Inflammatory macrophage treated with lipopolysaccharide for 4 hours (primary cell): ENCODE measurements at places on chromosomes 7 and 10.
A peak's percentile ranks its signal among the peaks of the same experiment; 100 is the strongest.

DNA sequence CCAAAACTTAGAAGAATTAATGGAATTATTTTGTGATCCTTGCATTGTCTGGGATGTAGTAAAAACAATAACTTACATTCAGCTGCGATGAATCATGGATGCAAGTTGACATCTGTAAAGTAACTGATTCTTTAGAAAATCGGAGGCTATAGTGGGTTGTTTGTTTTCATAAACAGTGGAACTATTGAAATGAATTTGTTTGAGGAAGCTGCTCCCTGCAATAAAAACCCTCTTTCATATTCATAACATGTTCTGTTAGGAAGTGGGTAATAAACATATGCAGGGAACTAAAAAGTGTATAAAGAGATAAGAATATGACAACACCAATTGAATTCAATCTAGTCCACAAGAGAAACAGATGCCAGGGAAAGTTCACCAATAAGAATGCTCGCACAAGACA lies 53.6 kb downstream of the AGMO start:
- no peak for DNase-seq

DNA sequence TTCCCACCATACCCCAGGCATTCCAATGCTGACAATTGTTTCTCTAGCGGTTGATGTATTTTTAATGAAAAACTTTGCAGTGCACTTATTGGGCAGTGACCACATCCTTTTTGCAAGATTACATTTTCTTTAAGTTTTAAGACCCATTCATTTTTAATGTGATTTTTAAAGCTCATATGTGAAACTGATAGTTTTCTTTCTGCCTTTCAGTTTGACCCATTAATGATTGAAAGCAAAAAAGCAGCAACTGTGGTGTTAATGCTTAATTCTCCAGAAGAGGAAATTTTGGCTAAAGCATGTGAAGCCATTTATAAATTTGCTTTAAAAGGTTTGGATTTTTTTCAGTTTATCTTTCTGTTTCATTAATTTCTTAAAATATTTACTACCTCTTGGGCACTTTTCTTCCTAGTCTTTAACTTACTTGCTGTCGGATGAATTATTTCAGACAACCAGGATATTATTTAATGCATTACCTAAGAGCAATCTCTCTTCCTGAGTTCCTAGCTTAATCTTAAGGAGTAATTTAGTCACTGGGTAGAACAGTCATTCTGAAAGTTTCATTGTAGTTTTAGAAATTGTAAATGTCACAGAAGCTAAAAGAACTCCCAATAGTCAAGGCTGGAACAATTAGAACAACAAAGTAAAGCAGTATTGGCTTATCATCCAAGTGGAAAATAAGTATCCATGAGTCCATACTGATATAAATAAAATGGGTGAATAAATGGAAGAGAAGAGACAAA lies 18.3 kb downstream of the ARMC3 start:
- DNase-seq: no peak

DNA sequence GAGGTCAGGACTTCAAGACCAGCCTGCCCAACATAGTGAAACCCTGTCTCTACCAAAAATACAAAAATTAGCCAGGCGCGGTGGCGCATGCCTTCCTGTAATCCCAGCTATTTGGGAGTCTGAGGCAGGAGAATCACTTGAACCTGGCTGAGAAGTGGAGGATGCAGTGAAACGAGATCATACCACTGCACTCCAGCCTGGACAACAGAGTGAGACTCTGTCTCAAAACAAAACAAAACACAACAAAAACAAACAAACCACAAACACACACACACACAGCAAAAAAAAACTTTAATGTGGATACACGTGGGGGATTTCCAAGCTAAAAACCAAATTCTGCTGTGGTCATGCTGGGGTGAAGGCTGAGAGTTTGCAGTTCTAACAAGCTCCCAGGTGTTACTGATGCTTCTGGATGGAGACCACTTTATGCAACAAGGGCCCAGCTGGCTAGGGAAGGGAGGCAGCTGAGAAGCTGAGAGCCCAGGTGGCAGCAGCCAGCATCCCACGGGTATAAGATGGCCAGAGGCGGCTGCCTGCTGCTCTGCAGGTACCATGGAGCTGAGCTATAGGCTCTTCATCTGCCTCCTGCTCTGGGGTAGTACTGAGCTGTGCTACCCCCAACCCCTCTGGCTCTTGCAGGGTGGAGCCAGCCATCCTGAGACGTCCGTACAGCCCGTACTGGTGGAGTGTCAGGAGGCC lies at the start of gene ZP3:
ZP3 (plus strand) TSS at position 538 of the 699 bp plus-strand sequence; CDS start at position 553, 15 bp downstream.
- DNase-seq: no peak

DNA sequence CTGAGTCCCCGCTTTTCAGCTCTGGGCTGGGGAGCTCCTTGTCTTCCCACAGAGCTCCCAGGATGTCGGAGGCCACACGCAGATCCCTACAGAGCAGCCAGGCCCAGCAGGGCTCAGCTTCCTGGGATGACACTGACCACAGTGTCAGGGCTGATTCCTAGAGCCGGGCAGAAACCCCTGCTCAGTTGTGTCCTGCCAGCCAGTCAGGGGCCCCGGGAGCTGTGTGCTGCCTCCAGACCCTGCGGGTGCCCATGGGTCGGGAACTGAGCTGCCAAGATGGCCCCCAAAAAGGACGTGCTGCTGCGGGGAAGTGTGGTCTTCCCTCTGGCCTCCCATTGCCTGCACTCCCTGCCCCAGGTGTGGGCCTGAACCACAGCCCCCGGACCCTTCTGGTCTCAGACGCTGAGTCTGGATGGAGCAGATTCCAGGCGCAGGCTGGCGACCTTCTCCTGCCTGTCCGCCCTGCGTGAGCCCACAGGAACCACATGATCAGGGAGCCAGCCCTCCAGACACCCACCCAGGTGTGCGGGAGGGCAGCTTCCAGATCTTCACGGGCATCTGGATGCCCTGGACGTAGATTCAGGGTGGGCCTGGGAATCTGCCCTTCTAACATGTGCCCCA lies 217.4 kb downstream of the MAD1L1 start:
- DNase-seq: no peak

DNA sequence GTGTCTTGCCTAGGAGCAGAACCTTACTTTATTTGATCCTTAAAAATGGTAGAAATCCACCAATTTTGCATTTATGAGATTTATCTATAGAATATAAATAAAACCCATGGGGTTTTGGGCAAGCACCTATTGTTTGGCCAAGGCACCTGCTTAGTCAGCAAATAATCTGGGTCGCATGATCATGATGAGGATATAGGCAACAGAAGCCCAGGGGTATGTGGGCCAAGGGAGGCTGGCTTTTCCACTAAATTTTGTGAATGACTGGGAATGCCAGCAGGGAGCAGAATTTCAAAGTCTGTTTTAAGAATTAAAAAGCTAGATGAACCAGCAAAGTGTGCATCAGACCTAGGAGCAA lies 17.3 kb downstream of the SCRN1 start:
- DNase-seq: no peak

DNA sequence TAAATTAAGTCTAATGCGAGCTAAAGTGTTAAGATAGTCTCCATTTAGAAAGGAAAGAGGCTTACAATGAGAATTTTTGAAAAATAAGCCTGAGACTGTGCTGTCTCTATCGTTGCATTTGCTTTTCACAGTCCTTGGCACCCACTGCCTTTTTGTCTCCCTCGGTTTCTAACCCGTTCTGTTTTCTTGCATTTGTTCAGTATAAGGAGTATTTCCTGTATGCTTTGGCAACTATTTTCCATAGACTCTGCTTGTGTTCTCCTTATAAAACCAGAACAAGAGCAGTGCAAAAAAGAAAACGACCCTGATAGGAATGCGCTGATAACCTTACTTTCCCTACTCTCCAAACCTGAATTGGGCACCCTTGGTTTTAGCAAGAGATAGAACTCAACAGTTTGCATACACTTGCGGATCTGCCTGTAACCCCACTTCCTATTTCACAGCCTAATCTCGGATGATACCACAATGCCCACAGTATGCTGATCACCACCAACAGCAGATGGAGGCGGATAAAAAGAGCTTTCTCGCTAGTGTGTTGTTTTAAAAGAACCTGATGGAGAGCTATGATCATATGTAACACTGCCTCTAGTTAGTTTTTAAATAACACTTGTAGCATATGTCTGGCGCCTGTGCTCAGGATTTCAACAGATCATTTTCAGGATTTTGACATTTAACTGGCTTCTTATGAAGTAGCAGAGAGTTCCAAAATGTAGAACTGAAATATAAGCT lies 1.6 kb upstream of the ARHGAP12 start:
- peak; percentile 50 for DNase-seq

DNA sequence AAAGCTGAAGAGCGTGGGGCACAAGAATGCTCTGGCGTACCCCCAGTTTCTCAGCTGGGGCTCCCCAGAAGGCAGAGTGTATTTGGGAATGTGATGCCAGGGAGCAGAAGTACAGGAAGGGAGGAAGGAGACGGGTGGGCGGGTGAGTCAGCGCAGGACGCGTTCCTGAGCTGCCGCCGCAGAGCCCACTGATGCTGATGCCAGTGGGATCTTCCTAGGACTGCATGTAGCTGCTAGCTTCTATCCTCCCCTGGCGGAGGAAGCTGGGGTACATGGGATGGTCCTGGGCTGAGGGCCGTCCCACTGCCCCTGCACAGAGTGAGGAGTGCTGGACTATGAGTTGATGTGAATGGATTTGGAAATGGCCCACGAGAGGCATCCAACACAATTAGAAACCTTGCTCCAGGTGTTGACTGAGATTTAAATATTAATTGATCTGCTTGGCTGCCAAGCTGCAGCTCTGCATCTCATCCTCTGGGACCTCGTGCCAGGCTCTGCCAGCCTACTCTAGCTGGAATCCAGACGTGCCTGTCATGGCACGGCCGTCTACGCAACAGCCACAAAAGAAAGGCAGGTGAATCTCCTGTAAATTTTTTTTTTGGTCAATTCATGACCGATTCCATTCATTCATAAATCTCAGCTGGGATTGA lies 66.2 kb upstream of the RHEB start:
- no peak for DNase-seq

DNA sequence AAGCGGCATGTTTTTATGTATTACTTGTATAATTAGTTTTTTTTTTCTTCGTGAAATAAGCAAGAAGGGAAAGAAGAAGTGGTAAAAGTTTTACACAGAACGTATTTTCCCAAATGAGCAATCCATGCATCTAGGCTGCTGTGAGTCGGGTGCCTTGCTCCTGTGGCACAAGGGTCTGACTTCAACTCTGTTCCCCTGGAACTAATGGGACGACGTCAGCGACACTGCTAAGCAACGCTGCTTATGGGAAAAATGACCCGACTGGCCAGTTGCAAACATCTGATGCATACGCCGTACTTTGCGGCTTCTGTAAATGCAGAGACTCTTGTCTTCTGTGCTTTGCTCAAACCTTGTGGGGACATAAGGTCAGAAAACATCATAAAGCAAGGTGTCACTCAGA lies 66.3 kb downstream of the MPP7 start:
- peak; percentile 62 for DNase-seq

- DNase-seq: no peak
Measured at GRCh38 chr10:114930320-114930719, 7.7 kb upstream of the TRUB1 start.

DNA sequence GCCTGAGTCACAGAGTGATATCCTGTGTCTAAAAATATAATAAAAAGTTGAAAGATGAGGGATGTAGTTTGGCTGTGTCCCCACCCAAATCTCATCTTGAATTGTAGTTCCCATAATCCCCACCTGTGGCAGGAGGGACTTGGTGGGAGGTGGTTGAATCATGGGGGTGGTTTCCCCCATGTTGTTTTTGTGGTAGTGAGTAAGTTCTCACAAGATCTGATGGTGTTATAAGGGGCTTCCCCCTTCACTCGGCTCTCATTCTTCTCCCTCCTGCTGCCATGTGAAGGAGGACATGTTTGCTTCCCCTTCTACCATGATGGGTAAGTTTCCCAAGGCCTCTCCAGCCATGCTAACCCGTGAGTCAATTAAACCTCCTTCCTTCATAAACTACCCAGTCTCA lies 25.1 kb upstream of the UBE3C start:
- peak; percentile 23 for DNase-seq

DNA sequence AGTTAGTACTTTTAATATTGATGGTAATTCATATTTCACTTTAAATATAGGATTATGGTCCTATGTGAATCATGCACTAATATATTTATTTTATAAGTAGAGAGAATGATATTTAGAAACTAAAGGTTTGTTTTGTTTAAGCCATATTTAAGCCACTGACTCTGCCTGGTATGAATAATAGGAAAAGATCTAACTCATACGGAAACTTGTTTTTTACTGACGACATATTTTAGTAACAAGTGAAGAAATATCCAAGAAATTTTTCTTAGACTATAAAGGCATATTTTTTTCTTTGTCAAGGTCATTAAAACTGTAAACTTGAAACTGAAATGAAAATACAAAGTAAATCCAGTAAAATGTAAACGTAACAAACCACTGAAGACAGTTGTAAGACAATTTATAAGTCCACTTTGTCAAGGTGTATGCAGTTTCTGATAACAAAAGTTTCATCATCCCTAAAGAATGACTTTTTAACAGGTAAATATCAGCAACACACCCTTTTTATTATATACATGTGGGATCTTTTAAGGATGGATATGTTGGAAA lies 147.1 kb downstream of the PHF14 start:
- no peak for DNase-seq

GRCh38 chr7:103704701-103705100 lies 258.7 kb upstream of the SLC26A5 start:
- DNase-seq: no peak

DNA sequence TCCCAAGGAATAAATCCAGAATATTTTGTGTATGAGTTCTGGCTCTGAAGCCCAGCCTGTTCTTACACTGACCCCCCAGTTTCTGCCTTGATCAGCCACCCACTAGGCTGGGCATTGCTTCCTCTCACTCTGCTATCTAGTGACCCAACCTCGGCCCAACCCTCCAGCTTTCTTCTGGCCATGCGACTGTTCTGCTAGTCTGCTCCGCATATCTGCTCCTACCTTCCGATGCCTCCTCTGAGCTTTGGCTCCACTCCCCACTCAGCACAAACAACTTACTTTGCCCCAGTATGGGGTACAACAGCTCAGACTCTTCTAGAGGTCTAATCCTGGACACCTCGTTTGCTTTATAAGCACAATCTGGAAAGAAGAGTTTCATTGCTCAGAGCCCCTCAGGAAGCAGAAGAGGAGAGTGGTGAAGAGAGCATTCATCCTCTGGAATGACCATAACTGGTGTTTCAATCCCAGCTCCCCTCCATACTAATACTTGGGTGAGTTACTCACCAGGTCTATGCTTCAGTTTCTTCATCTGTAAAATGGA lies 99.6 kb downstream of the NPSR1 start:
- DNase-seq: no peak

DNA sequence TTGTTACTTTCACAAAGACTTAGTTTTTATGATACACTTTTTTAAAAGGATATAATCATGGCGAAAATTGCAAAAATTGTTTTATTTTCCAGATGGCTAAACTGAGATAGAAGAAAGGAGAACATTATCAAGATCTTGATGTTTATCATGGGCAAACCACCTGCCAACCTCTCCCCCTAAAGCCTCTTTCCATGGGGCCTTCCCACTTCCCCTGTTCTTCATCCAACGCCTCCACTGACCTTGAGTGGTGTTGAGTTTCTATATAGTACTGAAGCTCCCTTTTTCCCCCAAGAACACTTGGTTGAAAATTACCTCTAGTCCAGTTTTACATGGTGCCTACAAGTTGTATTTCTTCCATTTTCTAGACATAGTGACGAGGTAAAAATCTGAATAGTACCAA lies 5.0 kb downstream of the CREB3L2 start:
- DNase-seq: no peak
